Activated CD4-positive, alpha-beta T cell treated with anti-CD3 and anti-CD28 coated beads, Interleukin-2, amount 50 U/mL, for 1 hour (primary cell): ENCODE measurements at places on chromosomes 11 and 22.
A peak's percentile ranks its signal among the peaks of the same experiment; 100 is the strongest.

DNA sequence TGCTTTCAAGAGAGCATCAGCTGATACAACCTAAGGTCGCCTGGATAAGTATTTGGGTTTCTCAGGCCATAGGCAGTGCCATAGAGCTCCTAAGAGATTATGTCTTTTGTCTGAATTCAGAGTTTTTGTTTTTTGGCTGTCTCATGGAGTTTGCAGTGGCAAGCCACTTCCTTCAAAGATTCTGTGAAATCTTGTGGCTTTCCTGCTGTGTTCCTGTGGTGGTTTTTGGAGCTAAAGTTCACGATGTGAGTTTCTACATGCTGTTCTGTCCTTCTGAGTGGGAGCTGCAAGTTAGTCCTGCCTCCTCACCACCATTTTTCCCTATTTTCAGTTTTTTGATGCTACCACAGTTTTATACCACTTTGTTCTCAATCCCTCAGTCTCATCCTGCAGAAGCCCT, 111.4 kb downstream of the COMMD9 start:
- DNase-seq = no peak

DNA sequence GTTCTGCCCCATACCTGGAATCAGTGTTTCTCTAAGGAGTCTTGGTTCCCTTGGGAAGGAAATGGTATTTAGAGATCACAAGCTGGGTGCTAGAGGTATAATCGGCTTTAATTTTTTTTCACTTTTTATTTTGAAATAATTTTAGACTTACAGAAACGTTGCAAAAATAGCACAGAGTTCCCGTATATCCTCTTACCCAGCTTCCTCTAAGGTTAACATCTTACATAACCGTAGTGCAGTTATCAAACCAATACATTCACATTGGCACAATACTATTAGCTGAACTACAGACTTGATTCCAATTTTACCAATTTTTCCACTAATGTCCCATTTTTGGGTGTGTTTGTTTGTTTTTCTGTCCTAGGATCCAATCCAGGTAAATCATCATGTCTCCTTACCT, 63.8 kb downstream of the RBX1 start:
- no peak for DNase-seq

DNA sequence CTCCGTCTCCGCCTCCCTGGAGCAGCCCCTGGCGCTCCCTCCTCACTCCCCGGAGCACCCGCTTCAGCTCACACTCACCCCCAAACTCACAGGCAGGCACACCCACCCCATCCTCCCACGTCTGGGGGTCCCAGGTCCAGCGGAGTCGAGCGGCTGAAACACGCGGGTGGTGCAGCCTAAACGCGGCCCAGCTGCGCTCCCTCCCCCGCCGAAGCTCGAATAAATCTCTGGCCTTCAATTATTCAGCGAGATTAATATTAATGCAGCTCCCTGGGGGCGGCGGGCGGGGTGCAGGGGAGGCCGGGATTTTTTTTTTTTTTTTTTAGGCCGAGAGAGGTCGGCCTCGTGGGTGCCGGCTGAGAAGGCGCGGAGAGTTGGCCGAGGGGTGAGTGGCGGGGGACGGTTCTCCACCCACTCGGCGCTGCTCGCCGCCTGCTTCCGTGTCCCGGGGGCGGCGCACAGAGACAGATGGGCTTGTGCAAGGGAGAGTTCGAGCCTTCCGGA, 524 bp upstream of the SLC1A2 start:
- DNase-seq = no peak

DNA sequence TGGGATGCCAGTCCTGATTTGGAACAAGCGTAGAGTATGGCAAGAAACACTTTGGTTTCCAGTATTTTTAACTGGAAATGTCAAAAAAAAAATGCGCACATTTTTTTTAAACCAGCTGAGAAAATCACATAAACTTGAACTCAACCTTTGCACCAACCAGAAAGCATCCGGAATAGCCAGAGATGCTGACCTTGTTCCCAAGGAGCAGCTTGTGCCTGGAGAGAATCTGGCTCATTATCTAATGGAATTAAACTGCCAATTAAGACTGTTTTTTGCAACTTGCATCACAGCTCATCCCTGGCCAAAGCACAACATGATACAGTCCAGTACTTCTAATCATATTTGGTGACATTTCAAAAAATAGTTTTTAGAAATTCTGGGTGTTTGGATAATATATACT, 8.4 kb upstream of the ETS1 start:
- DNase-seq = no peak

DNA sequence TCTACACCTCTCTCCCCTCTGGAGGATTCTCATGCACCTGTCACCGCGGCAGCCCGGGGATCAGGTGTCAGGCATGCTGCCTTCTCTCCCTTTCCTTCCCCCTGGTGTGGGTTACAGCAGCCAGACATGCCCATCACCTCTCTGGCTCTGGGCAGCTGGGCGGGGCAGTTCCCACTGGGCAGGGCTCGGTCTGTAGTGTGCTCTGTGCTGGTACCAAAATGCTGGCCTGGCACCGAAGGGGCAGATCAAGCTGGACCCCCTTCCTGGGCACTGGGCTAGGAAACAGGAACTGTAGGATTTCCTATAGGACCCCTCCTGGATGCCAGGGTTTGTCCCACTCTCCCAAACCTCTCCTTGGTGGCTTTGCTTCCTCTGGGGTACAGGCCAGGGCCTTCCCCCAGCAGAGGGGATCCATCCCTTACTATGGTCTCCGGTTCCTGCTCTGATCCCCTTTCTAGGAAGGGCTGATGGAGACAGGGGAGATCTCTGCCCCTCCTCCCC, 821 bp downstream of the GAL3ST1 start:
- no peak for DNase-seq

DNA sequence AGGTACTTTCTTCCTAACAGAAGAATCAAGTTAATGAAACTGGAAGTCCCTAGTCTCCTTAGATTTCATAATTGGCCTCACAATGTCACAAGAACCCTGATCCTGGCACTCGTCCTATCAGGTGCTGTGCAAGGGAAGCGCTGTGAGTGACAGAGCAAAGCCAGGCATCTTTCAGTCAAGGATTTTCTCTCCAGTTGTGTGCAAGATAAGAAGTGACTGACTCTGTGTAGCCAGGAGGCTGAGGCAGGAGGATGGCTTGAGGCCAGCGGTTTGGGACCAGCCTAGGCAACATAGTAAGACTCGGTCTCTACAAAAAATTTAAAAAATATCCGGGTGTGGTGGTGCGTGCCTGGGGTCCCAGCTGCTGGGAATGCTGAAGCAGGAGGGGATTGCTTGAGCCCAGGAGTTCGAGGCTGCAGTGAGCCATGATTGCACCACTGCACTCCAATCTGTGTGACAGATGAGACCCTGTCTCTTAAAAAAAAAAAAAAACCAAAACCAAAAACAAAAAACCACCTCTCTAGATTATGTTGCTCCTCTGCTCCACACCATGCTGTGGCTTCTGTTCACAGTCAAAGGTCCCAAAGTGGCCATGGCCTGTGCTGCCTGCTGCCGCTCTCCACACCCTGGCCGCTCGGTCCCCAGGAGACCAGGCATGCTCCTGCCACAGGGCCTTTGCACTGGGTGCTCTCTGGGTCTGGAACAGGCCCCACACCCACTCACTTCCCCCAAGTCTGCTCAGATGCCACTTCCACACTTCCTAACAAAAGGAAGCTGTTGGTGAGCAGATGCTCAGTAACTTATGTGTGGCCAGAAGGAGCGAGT, 54.2 kb upstream of the CLDN5 start:
- no peak for DNase-seq

DNA sequence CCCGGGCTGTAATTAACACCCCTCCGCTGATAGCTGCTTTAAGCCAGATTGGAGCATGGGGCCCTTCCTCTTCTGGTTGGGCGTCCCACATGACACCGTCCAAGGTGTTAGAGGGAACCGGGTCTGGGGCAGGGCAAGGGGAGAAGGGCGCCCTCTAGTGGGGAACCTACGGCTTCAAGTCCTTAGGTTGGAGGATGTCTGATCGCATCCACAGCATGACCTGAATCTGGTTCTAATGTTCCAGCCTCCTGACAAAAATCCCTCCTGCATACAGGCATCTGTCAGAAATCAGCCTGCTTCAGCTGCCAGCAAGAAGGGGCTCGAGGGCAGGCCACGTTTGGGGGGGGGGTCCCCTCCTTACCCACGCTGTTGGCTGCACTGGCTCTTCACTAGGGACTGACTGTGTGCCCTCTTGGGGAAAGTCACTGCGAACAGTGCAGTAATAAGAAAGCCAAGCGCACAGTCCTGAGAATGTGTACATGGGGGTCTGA, 94.2 kb upstream of the TBCEL start:
- DNase-seq = peak; percentile 20

- no peak for DNase-seq
Measured at GRCh38 chr22:33889748-33890147, 30.5 kb downstream of the LARGE1 start.

GRCh38 chr11:64173616-64174355, 7.9 kb upstream of the MACROD1 start:
- DNase-seq = no peak

DNA sequence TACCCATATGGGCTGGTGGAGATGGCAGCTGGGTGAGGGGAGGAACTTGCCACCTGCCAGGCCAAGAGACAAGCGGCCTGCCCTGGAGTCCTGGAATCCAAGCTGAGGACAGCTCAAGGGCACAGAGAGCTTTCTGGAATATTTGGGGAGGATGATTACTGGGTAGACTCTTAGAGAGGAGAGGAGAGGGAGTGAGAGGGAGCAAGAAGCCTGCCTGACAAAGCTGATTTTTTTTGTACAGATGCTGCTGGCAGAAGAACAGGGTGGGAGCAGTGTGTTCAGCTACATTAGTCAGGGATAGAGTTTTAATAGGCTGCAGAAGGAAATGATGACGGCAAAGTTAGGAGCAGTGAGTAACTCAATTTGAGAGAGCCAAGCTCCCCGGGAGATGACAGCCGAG, 299.3 kb downstream of the NXPE2 start:
- DNase-seq = no peak

GRCh38 chr11:63020671-63021291, 5.1 kb upstream of the SLC22A8 start:
- DNase-seq = peak; percentile 7

GRCh38 chr11:46243796-46244109, 33.7 kb upstream of the CREB3L1 start:
- DNase-seq = no peak

- no peak for DNase-seq
Measured at GRCh38 chr11:46112961-46113607, 8.2 kb downstream of the PHF21A start.

- DNase-seq = no peak
Measured at GRCh38 chr11:73298233-73298632, 9.8 kb upstream of the ARHGEF17 start.

DNA sequence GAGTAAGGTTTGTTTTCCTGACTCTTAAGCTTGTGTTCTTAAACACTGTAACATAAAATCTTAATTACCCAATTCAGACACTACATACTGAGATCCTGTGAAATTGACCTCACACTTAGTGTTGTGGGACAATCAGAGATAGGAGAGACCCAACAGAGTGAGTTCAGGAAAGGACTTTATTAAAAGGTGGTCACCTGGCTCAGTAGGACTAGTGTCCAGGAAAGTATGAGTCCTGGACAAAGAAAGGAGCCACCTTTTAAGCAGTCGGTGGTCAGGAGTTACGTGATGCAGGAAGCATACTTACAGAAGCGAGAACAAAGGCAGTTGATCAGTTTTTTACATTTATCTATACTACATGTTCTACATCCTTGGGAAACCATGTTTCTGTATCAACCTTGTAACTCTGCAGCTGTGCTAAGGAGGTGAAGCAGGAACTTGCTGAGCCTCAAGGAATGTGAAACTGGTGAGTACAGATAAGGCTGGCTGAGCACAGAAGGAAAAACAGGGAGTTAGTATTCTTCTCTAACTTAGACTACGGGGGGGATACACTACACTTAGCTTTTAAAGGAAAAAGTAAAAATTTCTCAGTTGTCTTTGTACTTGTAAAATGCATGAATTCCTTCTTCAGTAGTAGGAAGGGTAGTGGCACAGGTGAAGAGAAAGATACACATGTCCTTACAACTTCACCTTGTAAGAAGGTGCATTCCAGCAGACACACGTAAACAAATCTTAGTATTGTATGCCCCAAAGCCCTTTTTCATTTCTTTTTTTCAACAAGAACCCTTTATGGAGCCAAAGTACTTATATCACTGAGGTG, 15.1 kb downstream of the OR51E1 start:
- no peak for DNase-seq

DNA sequence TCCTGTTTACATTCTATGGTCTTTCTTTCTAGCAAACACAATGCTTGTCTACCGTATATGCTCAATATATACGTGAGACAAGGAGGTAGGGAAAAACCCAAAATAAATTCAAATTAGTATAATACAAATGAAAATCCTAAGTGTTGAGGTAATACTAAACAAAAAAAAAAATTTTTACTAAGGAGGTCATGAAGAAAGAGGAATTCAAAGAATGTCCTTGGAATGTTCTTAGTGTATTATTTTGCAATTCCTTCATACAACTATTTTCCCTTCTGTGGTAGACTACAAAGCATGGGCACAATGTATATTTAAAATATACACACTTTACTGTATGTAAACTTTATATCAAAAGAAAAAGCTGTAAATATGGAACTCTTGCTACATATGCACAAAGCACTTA, 36.4 kb downstream of the PIK3C2A start:
- DNase-seq = no peak

DNA sequence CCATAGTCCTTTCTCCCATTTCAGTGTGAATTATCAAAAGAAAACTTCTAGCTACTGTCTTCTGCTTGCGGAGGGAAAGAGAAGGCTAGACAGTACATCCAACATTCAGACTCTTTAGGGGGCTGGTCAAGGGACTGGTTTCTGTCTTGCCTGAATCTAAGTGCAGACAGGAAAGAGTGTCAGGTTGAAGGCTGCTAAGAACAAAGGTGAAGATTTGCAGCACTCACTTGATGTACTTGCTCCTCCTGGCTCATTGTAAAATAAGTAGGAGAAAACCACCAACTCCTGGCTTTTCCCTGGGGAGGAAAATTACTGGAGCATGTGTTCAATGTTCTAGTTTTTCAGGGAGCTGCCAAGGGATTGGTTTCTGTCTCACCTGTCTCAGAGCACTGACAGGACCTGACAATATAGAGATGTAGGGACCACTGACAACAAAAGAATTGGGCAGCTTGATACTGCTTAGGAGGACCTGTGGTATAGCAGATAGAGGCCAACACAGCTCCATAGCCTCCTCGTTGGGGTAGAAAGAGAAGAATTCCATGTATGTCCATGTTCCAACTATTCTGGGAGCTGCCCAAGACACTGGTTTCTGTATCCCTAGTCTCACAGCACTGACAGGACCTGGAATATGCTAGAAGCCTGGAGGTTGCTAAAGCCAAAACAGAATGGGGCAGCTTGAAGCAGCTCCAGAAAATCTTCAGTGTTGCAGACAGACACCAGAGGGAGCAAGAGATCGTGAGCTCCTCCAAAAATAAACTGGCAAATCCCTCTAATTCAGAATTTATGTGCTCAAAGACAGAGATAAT, 39.7 kb upstream of the MMP12 start:
- no peak for DNase-seq

- peak; percentile 26 for DNase-seq
Measured at GRCh38 chr11:62805961-62806441, 761 bp upstream of the NXF1 start.
